Stimulated activated CD4-positive, alpha-beta T cell treated with anti-CD3 and anti-CD28 coated beads, Interleukin-12 subunit alpha, Interleukin-12 subunit beta, amount 100 ng/mL, for 4 hours (primary cell): ENCODE measurements at places on chromosomes 12 and 14.
A peak's percentile ranks its signal among the peaks of the same experiment; 100 is the strongest.

GRCh38 chr12:4246116-4246515 lies 27.4 kb upstream of the CCND2 start:
- no peak for DNase-seq

- peak; percentile 38 for DNase-seq
Observed at GRCh38 chr12:9741726-9742125, 8.8 kb upstream of the CLECL1 start.

GRCh38 chr14:62077676-62078261 lies 315.5 kb downstream of the SNAPC1 start:
- no peak for DNase-seq

DNA sequence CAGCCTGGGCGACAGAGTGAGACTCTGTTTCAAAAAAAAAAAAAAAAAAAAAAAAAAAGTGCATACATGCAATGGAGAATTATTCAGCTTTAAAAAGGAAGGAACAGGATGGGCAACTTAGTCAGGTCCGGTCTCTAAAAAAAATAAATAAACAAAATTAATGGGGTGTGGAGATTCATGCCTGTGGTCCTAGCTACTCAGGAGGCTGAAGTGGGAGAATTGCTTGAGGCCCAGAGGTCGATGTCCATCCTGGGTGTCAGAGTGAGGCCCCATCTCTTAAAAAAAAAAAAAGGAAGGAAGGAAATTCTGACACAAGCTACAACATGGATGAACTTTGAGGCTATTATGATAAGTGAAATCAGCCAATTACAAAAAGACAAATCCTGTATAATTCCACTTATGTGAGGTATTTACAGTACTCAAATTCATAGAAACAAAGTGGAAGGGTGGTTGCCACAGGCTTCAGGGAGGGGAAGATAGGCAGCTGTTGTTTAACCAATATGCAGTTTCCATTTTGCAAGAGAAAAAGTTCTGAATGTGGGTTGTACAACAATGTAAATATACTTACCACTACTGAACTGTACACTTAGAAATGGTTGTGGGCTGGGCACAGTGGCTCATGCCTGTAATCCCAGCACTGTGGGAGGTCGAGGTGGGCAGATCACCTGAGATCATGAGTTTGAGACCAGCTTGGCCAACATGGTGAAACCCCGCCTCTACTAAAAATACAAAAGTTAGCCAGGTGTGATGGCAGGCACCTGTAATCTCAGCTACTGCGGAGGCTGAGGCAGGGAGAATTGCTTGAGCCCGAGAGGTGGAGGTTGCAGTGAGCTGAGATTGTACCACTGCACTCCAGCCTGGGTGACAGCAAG lies 12.3 kb upstream of the APOF start:
- DNase-seq, result no peak

DNA sequence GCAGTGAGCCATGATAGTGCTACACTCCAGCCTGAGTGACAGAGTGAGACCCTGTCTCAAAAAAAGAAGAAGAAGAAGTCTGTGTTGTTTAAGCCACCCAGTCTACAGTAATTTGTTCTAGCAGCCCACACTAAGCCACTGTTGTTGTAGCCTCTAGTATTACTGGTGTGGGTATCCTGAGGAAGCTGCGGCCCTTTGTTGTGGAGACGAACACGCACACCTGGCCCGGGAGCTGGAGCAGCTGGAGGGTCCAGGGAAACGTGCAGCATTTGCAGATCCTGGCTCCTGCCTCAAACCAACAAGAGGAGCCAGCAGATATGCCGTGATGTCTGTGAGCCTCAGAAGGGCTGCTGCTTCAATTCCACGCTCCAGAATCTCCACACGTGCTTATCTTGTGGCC lies 65.3 kb downstream of the MAP1LC3B2 start:
- DNase-seq, result no peak

GRCh38 chr14:53778263-53778662 lies 178.4 kb downstream of the BMP4 start:
- no peak for DNase-seq
